ENCODE measurements at places on chromosomes 1 and 21.

DNA sequence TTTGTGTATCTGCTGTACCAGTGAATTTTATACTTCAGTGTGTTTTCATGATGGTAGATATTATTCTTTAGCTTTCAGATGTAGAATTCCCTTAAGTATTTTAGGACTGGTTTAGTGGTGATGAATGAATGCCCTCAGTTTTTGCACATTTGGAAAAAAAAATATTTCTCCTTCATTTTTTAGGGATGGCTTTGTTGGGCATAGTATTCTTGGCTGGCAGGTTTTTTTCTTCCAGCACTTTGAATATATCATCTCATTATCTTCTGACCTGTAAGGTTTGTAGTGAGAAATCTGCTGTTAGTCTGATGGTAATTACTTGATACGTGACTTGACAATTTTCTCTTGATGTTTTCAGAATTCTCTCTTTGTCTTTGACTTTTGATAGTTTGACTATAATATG is 66.8 kb downstream of the XPR1 start:
- DNase-seq: no peak

DNA sequence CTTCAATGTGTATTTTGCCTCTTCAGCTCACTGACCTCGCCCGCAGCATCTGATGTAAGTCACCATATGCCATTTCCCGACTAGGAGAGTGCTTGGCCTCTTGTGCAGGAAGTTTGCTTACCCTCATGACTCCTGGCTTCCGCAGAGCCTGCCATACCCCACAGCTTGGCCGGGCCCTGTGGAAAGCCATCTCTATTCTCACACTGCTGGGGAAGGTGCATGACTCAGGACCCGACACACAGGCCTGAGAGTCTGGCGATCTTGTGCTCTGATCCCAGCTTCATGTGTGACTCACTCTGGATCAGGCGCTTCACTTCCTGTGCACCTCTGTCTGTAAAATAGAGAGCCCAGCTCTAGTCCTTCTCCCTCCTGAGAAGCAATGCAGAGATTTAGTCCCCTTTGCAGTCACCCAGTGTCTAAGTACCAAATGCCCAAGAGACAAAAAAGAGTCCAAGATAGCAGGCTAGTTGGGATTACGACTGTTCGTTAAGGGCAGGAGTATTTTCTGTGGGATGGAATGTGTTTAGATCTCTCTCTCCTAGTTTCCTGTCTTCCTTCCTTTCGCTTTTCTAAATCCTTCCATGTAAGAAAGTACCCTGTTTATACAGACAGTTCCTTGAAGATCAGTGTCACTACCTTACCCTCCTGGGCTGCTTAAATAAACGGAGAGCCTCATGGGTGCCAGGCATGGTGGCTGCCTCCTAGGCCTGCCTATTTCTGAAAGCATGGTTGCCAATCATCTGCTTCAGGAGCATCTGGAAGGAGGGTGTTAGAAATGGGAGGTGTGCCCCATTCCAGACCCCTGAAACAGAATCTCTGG is 62.8 kb upstream of the KIF26B start:
- no peak for DNase-seq

DNA sequence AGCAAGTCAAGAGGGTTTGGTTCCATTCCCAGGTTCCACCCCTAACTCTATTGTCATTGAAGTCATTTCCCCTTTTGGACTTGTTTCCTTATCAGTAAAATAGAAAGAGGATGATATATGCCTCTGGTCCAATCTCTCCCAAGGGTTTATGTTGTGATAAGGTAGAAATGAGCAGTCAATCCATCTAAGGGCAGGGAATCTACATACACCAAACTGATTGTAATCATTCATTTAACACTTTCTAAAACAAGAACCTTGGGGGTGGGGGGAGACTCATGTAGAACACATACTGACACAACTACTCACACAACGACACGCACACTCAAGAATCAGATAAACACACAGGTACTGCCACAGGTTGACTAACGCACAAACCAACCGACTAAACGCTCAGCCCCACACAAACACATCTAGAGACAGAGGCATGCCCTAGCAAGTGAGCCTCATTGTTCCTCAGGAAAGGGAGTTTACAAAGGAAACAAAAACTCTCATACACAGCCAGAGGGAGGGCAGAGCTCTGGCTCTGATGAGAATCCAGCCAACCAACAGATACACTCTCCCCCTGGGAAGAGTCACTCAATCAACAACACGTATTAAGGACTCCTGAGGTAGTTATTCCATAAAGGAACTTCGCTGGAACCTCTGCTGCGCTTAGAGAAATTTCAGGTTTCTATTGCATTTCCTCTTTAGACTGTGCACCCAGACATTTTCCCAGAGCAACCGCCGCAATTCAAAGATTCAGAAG is 1.0 kb downstream of the F11R start:
- no peak for DNase-seq

- DNase-seq: no peak
Measured at GRCh38 chr1:201766131-201766866, 62.7 kb upstream of the IPO9 start.

- DNase-seq: no peak
Measured at GRCh38 chr1:41657679-41658295, 173.3 kb upstream of the EDN2 start.

DNA sequence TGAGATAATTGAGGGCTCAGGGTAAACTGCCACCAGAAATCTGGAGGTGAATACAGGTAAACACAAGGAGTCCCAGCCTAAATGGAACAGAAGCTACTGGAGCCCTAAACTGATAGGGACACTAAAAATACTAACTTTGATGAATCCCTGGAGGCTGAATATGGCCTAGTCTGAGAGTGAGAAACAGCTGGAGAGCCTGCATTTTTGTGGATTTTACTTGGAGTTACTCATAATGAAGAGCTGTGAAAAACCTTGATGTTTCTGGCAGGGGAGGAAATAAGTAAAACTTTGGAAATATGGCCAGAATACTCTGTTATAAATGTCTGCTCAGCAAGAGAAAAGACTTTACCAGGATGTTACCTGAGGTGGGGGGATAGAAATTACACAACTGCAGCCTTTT is 164.4 kb downstream of the LIPI start:
- DNase-seq: no peak

DNA sequence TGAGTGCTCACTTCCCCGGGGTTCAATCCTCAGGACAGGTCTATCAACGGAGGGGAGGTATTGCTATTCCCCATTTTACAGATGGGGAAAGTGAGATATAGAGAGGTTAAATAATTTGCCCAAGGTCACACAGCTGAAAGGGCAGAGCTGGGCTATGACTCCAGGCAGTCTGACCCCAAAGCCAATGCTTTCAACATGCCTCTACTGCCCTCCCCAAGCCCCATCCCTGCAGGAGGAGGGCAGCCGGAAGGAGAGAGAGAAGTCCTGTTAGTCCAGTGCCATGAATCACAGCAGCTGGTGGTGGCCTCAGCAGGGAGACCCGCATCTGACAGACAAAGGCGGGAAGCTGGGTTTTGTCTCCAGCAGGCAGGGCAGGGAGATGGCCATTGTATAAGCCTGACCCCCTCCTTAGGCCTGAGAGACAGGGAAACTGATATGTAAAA is 20.0 kb upstream of the CLIC4 start:
- no peak for DNase-seq

- no peak for DNase-seq
Measured at GRCh38 chr1:204409836-204410687, 1.6 kb downstream of the PPP1R15B start.

DNA sequence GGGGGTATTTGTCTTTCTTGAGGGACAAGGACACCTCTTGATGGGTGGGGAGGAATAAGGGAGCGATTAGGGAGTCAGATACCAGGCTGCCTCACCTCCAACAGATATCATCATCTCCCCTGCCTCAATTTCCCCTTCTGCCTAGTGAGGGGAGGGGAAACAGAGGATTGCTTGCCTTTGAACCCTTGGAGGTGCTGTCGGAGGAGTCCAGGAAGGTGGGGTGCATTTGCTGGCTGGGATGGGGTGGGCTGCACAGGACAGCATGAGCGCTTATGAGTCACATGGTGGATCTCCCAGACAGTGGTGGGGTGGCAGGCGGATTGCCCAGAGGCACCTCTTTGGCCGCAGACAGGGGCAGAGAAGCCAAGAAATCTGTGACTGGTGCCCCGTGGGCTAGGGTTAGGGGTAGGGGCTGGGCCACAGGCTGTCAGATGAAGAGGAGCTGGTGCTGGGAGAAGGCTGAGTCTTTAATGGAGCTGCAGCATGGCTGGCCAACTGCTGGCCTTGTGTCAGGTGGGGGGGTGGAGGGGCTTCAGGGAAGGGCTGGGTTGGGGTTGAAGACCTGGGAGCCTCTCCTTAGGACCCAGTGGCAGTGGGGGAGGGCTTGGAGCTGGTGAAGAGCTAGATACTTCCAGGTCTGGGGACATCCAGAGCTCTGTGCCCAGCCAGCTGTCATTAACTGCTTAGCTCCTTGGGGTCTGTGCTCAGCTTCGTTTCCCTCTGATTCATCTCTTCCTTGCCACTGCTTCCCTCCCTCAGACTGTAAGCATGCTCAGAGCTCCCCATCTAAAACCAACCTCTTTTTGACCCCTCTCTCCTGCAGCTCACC is 7.0 kb upstream of the ADORA1 start:
- DNase-seq: no peak

GRCh38 chr1:161071886-161072371 is 2.2 kb upstream of the ARHGAP30 start:
- DNase-seq: no peak

- no peak for DNase-seq
Measured at GRCh38 chr1:228475812-228476211, 11.4 kb upstream of the RNF187 start.

DNA sequence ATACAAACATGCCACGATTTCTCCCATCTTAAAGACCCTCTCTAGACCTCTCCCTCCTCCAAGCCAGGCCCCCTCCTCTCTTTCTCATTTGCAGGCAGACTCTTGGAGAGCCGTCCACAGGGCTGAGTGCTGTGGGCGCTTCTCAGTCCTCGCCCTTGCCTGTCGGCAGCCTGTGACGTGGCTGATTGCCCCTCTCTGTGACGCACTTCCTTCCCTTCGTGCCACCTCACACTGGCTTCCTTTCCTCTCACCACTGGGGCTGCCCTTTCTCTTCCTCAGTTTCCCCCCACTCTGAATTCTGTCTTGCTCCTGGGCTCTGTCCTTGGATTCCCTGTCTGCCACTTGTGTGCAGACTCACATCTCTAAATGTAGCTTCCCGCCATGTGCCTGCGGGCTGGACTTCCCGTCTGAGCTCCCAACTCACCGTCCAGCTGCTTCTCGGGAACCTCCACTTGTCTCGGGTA is 227.2 kb downstream of the CAMTA1 start:
- DNase-seq: no peak

DNA sequence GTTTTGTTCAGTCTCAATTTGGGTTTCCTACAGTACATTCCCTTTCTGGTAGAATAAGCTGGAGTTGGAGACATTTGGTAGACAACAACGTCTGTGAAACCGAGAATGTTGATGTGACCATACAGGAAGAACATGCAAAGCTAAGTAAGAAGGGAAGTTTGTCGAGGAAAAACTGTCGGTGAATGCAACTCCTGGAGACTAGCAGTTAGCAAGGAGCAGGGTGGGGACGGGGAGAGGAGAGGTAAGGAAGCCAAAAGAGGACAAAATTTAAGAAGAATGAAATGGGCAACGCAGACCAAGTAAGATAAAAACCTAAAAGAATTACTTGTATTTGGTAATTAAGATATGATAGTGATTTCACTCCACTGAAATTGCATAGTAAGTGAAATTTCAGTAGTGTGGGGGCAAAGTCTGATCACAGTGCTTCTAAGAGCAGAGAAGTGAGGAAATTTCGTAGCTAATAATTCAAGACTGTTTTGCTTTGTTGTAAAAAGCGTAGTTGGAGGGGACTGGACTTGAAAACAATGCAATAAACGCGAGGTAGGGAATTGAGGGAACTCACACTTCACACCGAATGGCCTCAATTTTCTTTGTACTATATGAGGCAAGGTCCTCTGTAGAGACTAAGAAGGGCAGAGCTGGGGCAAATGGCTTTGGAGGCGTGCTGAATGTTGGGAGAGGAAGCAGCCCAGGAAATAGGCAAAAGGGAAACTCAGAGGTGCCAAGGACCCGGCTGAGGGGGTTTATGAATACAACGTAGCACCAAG is 787 bp upstream of the GIPC2 start:
- DNase-seq: no peak

DNA sequence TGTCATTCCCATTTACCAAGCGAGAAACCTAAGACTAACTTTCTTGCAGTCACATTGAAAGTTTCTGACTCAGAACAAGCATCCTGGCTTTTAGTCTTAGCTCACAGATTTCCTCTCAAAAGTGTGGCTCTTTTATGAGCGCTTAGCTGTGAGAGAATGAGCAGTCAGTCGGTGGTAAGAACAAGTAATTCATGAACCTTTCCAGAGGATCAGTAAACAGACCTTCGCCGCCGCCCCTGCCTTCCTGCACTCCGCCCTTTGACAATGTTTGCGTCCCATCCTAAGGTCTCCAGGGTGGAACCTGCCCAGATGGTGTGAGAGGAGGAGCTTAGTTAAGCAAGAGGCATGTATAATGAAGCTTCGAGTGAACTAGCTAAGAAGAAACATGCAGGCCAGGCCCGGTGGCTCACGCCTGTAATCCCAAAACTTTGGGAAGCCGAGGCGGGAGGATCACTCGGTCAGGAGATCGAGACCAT is 142.4 kb downstream of the GLUL start:
- DNase-seq: no peak

- no peak for DNase-seq
Measured at GRCh38 chr21:44275041-44275440, 10.6 kb upstream of the AIRE start.

GRCh38 chr1:32337855-32338636 is 2.0 kb upstream of the MARCKSL1 start:
- no peak for DNase-seq

GRCh38 chr1:176208034-176208433 is 948 bp upstream of the COP1 start:
- no peak for DNase-seq

GRCh38 chr1:231982871-231983587 is 356.4 kb downstream of the DISC1 start:
- DNase-seq: no peak

DNA sequence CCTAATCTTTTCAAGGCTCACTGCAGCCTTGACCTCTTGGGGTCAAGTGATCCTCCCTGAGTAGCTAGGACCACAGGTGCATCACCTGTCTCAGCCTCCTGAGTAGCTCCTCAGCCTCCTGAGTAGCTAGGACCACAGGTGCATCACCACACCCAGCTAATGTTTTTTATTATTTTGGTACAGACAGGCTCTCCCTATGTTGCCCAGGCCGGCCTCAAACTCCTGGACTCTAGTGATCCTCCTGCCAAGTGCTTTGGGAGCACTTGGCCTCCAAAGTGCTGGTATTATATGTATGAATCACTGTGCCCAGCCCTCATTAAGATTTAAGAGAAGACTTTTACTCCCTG is 58.5 kb upstream of the S1PR1 start:
- no peak for DNase-seq

DNA sequence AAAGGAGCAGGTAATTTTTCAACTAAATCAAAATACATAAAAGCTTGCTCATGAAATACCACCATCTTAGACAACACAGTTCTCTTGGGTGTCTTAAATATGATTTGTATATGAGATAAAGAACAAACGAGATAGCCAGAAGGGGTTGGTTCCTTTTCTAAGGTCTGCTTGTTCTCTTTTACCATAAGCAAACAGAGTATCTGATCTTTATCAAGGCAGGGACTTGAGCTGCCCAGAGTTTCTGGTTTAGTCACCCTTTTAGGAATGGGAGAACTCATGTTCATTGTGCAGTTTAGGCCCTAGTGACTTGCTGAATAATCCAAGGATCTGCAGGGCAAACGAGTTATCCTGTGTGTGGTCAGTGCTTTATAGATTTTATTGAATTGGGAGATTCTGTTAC is 3.0 kb upstream of the SUCO start:
- no peak for DNase-seq

All from stimulated activated CD4-positive, alpha-beta T cell treated with anti-CD3 and anti-CD28 coated beads, Interleukin-1b, Interleukin-23, amount 100 ng/mL, for 1 hour (primary cell).